Left cardiac atrium (tissue), 4 donors: ENCODE measurements at places on chromosomes 16 and 17. TPM values are rescaled to one million over a fixed set of nuclear protein-coding genes. Genes with fewer than 3 reads are reported as not detected.
A peak's percentile ranks its signal among the peaks of the same experiment; 100 is the strongest.

CRISPLD2 gene
- 36.1 TPM for total RNA-seq

CCL14 gene
- total RNA-seq, result 47.7 TPM

PIK3R5 gene
- total RNA-seq, result 6.3 TPM

CALCOCO2 gene
- total RNA-seq, result 241 TPM

ATAD5 gene
- 0.92 TPM for total RNA-seq

- peak; percentile 77 for DNase-seq
Measured at GRCh38 chr17:74768069-74768762, 7.9 kb downstream of the NAT9 start.

GRCh38 chr17:17535957-17536356, 39.8 kb upstream of the RASD1 start:
- peak; percentile 85 for DNase-seq

DNA sequence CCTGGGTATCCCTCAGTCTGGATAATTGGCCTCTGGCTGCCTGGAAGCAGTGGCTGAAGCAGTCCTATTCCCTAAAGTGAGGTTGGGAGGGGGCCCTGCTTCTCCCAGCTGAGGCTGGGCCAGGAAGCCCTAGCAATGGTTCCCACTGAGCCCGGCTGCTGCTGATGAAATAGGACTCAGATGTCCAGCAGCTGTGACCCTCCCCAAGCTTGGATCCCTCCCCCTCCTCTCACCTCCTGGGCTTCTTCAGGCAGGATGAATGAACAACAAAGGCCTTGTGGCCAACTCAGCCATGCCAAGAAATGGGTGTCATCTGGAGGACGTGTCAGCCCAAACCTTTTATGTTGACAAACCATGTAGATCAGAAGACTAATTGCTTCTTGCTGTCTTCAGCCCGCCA, 42.0 kb downstream of the AXIN2 start:
- DNase-seq, result no peak

GRCh38 chr16:4696172-4696904, 3.0 kb downstream of the NUDT16L1 start:
- peak; percentile 75 for DNase-seq

GRCh38 chr17:73924114-73924908, 279.2 kb upstream of the RPL38 start:
- DNase-seq, result no peak
